ENCODE measurements at places on chromosomes 4 and X.

- DNase-seq, result no peak
Observed at GRCh38 chr4:34721835-34722234, 1522.5 kb downstream of the ARAP2 start.

- DNase-seq, result no peak
Observed at GRCh38 chr4:1080961-1081688, 32.2 kb downstream of the RNF212 start.

GRCh38 chr4:53023677-53024299, 161.7 kb downstream of the RASL11B start:
- no peak for DNase-seq

DNA sequence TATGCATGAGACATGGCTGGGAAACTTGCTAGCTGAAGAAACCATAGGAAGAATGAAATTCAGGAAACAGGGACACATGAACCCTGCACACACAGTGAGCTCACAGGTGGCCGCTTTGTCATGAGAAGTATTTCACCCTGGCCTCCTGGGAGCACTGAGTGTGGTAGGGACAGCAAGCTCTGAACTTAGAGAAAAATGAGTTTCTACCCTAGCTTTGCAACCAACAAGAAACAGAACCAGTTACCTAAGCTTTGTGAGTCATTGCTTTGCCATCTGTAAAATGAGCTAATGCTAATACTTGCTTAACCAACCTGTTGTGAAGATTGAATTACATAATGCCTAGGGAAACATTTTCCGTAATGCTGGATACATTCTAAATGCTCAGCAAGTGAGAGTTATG, 206.6 kb upstream of the HS3ST1 start:
- no peak for DNase-seq

DNA sequence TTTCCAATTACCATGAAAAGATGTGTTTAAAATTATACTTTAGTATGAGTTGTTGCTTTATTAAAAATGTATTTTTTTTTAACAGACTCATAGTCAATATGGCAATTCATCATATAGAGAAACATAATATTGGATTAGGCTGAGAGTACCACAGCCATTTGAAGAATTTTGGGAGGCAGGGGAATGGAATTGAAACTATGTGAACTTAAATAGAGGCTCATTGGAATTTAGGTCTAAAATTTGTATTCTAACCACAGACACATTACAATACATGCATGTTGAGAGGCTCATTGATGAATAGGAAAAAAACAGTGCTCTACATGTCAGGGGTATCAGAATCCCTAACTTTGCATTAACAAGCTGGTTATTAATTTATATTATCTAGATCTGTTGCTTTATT, 269.6 kb downstream of the DKK2 start:
- no peak for DNase-seq

DNA sequence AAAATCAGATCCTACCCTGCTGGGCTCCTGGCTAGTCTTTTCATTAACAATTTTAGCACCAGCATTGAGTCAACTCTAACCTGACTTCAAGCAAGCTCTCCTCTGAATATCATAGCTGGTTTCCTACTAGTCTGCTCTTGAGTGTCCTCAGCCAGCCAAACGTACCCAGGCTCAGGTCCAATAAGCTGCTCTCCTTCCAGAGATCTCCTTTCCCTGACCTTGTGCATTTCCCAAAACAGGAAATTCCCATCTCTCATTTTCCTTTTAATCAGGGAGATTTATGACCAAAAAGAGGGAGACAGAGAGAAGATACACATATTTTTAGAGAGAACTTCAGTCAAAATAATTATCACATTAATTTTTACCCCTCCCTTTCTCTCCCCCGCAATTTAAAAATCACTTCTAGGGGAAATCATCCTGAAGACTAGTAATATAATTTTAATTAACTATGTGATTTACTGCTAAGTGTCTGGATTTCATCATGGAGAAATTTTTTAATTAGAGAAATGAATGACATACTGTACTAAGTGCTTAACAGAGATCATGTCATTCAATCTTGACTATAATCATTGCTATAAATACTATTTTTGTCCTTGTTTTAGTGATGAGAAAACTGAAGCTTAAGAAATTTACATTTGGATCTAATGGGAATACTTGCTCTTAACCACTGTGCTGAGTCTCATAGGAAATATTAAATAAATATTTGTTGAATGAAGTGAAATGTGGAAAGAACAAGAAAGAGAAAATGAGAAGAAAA, 421.7 kb upstream of the INTU start:
- no peak for DNase-seq

DNA sequence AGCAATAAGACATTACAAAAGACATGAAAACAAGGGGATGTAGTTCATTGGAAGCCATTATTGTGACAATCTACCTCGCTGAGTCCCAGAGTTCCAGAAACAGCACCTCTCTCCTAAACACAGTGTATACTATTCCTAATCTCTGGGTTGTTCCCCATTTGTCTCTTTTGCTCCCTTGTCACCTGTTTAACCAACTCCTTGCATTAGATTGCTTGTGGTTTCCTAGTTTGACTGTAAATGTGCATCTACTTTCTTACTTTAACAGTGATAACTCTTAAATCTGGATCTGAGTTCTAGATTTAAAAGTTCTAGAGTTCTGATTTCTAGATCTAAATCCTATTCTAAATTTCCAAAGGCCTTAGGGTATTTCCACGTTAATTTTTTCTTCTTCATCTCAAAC, 71.6 kb upstream of the TET2 start:
- DNase-seq, result no peak

GRCh38 chrX:20435913-20436312, 169.2 kb upstream of the RPS6KA3 start:
- no peak for DNase-seq

GRCh38 chrX:121569609-121570008, 522.2 kb downstream of the GLUD2 start:
- DNase-seq, result no peak

DNA sequence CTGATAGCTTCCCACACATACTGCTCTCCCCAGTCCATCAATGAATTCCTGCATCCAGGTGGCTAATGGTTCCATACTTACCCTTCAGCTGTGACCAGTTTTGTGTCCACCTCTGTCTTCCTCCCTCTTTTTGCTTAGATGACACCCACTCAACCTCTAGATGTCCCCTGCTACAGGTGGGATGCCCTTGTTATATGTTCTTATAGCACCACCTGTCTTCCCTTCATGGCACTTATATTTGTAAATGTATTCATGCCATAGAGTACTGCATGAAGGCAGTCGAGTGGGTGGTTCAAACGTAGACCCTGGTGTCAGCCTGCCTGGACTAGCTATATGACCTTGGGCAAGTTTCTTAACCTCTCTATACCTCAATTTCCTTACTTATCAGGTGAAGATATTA, 6.5 kb upstream of the USP46 start:
- no peak for DNase-seq

DNA sequence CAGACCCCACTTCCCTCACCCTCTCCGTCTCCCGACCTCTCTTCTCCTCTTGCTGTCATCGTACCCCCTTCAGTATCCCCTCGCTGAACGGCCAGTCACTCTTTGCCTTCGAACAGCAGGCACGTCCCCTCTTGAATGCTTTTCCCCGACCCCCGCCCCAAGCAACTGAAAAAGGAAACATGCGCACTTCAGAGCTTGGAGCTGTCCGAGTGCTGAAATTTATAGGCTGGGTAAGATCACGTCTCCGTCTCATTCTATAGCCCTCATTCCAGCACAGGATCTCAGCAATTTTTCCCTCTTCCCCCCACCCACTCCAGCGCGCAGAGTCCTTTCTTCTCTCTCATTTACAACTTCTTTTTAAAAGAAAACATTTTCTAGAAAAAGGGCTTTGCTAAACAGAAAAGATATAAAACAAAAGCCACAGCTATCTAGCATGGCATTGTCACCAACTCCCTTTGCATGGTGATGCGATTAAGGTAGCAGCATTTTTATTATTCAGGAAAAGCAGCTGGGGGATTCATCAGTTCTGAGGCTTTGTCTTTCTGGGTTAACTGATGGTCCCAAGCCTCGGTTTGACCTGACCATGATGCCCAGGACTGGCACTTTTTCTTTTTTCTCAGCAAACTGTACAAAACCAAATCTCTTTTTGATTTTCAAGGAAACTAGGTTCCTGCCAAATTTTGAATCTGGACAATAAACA, at the start of gene GLRA2:
TSS of gene GLRA2 (plus strand) at position 247 of the 700 bp plus-strand sequence. CDS start 522 bp downstream, outside the sequence.
- DNase-seq, result no peak

DNA sequence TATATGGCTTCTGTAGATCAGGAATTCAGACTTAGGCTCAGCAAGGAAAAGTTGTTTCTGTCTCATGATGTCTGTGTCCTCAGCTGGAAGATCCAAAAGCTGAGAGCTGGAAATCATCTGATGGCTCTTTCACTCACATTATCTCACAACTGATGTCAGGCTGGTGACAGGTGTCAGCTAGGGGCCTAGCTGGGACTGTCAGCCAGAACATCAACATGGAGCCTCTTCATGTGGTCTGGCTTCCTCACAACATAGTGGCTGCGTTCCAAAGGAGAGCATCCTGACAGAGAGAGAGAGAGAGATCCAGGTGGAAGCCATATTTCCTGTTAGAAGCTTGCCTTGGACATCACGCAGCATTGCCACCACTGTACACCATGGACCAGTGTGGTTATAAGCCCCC, 10.6 kb upstream of the INTS6L start:
- DNase-seq, result no peak

- no peak for DNase-seq
Observed at GRCh38 chr4:56658528-56658927, 22.6 kb downstream of the HOPX start.

GRCh38 chr4:144304025-144304424, 163.5 kb upstream of the GYPA start:
- DNase-seq, result no peak

DNA sequence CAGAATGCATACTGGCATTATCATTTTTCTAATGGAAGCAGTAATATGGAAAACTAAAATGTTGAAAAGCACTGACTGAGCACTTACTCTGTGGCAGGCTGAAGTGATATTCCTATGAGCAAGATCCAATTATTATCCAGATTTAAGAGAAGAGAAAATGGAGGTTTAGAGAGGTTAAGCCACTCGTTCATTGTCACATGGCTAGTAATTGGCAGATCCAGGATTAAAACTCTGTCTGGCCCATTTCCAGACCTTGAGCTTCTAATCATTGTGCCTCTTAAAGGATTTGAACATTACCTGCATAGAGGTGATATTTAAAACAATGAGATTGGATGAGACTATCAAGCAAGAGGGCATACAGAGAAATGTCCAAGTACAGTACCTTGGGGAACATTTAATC, 80.6 kb downstream of the MFAP3L start:
- no peak for DNase-seq

DNA sequence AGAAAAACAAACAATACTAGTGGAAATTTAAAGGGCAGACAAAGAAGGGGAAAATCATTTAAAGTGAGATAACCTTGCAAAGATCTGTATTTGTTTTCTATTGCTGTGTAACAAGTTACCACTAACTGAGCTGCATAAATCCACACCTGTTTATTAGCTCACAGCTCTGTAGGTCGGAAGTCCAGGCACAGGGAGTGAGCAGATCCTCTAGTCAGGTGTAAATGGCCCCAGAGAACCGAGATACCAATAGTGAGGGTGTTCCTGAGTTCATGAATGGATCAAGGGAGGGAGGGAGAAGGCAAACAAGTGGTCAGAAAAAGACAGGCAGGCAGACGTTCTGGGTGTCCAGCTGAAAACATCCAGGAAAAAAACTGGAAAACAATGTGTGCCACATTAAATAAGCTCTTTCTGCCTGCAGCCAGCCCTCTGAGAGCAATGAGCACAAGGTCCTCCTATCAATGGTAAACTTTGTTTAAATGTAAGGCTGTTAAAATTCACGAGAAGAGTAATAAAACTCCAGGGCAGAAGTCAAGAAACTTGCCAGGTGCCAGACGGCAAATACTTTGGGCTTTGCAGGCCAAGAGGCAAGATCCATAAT, 25.0 kb downstream of the ADGRA3 start:
- DNase-seq, result no peak

GRCh38 chrX:144275367-144275766, 391.5 kb downstream of the UBE2NL start:
- no peak for DNase-seq

GRCh38 chrX:31021537-31021936, 50.3 kb downstream of the FTHL17 start:
- DNase-seq, result no peak

DNA sequence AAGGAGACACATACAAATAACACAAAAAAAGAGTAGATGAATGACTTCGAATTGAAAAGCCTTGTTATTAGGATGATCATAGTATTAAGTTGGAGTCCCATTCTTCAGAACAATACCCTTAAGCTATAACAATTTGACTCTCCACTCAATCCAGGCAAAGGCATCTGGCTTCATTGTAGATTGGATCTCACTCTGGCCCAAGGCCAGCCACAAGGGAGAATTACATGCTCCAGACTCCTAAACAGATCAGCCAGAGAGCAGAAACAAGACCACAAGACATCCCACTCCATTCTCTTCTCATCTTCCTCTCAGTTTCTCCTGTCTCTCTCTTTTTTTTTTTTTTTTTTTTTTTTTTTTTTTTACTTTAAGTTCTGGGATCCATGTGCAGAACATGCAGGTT, 213.9 kb downstream of the DHX15 start:
- no peak for DNase-seq

DNA sequence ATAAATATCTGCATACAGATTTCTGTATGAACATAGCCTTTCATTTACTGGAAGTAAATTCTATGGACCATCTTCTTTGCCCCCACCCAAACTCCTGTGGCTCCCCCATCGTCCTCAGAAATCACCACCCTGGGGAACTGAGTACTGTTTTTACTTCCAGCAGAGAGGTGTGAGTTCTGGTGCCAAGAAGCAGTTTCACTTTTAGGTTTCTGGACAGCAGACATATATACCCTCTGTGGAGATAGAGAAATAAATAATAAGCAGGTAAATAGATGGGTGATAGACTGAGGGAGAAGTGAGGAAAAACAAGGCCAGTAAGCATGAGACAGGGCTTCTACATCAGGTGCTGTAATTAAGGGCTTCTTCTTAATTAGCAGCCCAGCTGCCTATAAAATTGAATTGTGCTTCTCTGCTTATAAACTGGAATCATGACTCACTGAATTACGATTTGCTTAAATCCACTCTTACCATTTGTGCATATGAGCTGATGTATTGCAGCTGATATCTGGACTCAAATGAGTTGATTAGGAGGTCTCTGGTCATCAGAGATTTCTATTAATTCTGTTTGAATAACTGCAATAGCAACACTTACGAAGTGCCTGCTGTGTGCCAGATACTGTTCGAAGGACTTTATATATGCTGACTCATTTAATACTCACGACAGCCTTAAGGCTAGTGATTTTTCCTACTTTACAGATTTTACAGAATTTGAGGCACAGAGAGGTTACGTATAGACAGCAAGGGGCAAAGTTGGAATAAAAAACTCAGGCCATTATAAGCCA, 60.8 kb upstream of the DHX15 start:
- DNase-seq, result no peak

- no peak for DNase-seq
Observed at GRCh38 chrX:72051589-72051988, 80.1 kb downstream of the RTL5 start.

- DNase-seq, result no peak
Observed at GRCh38 chrX:66024092-66024467, 15.8 kb downstream of the VSIG4 start.
